ENCODE measurements at places on chromosomes 11 and 22.

GRCh38 chr11:18650859-18651557, 16.9 kb upstream of the SPTY2D1 start:
- no peak for DNase-seq
- H3K27ac ChIP-seq = no peak overlapping the region
- no peak overlapping the region for H3K4me3 ChIP-seq
- peaks cover 4% of the 10 kb centered on the region for H3K4me1 ChIP-seq
- H3K27me3 ChIP-seq = no peaks in the 10 kb centered on the region

DNA sequence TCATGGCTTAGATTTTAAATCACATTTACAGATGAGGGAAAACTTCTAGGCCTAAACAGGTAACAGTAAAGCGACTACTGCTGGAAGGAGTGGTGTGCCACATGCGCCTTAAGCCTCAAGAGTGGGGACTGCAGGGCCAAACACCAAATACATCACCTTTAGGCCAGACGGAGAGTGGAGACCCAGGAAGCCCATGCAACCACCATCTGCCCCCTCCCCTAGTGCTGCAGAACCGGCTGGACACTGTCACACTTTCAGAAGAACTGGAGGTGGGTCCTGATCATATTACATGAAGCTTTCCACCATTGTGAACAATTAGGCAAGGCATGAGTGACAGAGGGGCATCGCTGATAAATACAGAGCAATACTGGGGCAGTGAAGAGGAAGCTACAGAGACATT, 28.9 kb downstream of the SLC25A18 start:
- H3K4me3 ChIP-seq = no peak overlapping the region
- H3K27me3 ChIP-seq = no peaks in the 10 kb centered on the region
- H3K4me1 ChIP-seq = no peaks in the 10 kb centered on the region
- H3K27ac ChIP-seq = no peak overlapping the region
- peaks cover 58% of the 10 kb centered on the region for H3K36me3 ChIP-seq
- no peak for DNase-seq

DNA sequence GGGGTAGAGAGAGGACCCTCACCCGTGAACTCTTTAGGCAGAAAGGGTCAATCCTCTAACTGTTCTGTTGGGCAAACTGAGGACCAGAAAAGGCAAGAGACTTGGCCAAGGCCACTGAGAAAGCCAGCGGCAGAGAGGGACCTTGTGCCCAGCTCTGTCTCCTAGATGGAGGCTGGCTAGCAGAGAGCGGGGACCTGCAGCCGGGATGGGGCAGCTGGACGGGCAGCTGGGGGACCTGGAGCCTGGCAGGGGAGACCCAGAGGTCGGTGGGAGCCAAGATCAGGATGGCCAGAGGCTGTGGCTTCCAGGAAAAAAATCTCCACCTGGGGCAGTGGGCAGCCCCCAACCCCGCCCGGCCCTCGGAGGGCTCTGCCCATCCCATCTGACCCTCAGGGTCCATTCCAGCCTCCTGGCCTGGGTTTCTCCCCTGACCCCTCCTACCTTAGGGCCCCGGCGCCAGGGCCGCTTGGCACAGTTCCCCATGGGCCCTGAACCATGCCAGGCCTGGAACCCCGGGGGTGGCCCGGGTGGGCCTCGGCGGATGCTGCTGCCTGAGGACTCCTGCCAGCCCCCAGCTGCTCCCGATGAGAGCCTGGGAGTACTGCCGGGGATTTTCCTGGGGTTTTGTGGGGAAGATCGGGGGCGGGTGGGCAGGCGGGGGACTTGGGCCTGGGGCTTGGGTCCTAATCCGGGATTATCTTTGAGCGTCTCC, at the start of gene CABP2:
TSS of gene CABP2 (minus strand) at position 603 of the 712 bp plus-strand sequence. CDS start at position 483, 120 bp downstream.
- DNase-seq = no peak
- H3K27ac ChIP-seq = no peak within 1 kb of the TSS
- H3K4me3 ChIP-seq = no peak within 1 kb of the TSS
- no peaks in the 10 kb centered on the region for H3K36me3 ChIP-seq
- no peaks in the 10 kb centered on the region for H3K4me1 ChIP-seq

DNA sequence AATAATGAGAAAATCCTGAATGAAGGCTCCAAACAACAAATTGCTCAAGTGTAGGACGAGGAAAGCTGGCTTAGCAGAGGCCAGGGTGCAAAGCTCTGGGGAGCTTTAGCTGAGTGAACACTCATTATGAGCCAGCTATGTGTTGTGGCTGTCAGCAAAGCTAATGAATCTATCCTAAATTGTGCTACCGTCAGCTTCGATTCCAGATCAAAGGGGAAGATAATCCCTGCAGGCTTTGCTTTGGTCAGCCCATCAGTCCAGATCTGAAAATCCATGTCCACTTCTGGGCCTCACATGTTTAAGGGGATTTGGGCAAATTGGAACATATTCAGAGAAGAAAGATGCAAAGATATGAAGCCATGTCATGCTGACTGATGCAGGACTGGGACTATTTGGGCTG, 180.9 kb upstream of the ZBED5 start:
- DNase-seq = no peak
- H3K4me3 ChIP-seq = no peak overlapping the region
- peaks cover 14% of the 10 kb centered on the region for H3K4me1 ChIP-seq
- H3K27me3 ChIP-seq = no peaks in the 10 kb centered on the region
- no peaks in the 10 kb centered on the region for H3K36me3 ChIP-seq
- no peak overlapping the region for H3K27ac ChIP-seq

- no peak for DNase-seq
- no peak overlapping the region for H3K4me3 ChIP-seq
- no peaks in the 10 kb centered on the region for H3K27me3 ChIP-seq
- no peak overlapping the region for H3K27ac ChIP-seq
- no peaks in the 10 kb centered on the region for H3K36me3 ChIP-seq
Observed at GRCh38 chr11:86723281-86723680, 50.9 kb upstream of the ME3 start.

GRCh38 chr11:75246006-75246670, 5.6 kb downstream of the TPBGL start:
- peaks cover 13% of the 10 kb centered on the region for H3K4me1 ChIP-seq
- peaks cover 11% of the 10 kb centered on the region for H3K27me3 ChIP-seq
- H3K4me3 ChIP-seq = no peak overlapping the region
- no peak overlapping the region for H3K27ac ChIP-seq
- no peak for DNase-seq

DNA sequence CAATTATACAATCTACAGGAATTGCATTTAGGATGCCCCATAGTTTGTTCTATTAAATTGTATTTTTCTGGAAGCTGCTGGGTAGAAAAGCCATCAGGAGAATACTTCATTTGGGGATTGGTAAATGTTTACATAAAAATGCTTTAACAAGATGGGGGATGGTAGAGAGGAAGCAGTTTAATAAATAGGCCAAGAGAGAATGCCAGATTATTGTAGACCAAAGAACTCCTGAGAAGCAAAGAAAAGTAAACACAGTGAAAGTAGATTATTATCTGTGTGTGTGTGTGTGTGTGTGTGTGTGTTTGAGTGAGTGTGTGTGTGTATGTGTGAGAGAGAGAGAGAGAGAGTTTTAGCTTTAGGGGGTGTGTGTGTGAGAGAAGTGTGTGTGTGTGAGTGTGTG, 820.4 kb upstream of the CCDC90B start:
- H3K36me3 ChIP-seq = no peaks in the 10 kb centered on the region
- no peak overlapping the region for H3K4me3 ChIP-seq
- no peaks in the 10 kb centered on the region for H3K27me3 ChIP-seq
- H3K4me1 ChIP-seq = no peaks in the 10 kb centered on the region

DNA sequence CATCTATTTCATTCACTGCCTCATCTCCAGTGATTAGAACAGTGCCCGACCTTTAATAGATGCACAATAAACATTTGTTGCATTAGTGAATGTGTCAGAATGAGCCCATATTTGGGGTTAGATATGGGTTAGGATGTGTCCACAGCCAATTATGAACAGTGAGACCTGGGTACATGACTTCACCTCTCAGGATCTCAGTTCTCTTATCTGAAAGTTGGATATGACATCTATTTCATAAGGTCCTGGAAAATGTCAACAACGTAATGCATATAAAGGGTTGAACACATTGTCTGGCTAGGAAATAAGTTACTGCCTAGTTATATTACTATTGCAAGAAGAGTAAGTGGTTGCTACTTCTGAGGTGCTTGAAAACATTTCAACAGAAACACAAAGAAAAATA, 79.7 kb upstream of the LDLRAD3 start:
- DNase-seq = no peak
- H3K4me3 ChIP-seq = no peak overlapping the region
- H3K4me1 ChIP-seq = no peaks in the 10 kb centered on the region
- H3K27me3 ChIP-seq = no peaks in the 10 kb centered on the region

- no peak for DNase-seq
- no peak overlapping the region for H3K4me3 ChIP-seq
- no peaks in the 10 kb centered on the region for H3K27me3 ChIP-seq
- no peaks in the 10 kb centered on the region for H3K36me3 ChIP-seq
- H3K4me1 ChIP-seq = peaks cover 4% of the 10 kb centered on the region
- H3K27ac ChIP-seq = no peak overlapping the region
Observed at GRCh38 chr11:45110562-45110961, 35.9 kb upstream of the PRDM11 start.

GRCh38 chr11:19567996-19568395, 144.6 kb upstream of the NAV2 start:
- H3K27me3 ChIP-seq = no peaks in the 10 kb centered on the region
- H3K27ac ChIP-seq = no peak overlapping the region
- no peak overlapping the region for H3K4me3 ChIP-seq
- no peak for DNase-seq
- H3K36me3 ChIP-seq = no peaks in the 10 kb centered on the region

- H3K4me1 ChIP-seq = peaks cover 30% of the 10 kb centered on the region
- H3K36me3 ChIP-seq = peaks cover 4% of the 10 kb centered on the region
- no peak overlapping the region for H3K4me3 ChIP-seq
- DNase-seq = no peak
- H3K27ac ChIP-seq = no peak overlapping the region
Observed at GRCh38 chr11:68027667-68028066, 2.8 kb upstream of the NDUFS8 start.

GRCh38 chr11:75538150-75538942, 12.6 kb upstream of the GDPD5 start:
- H3K4me3 ChIP-seq = no peak overlapping the region
- no peak for DNase-seq
- no peak overlapping the region for H3K27ac ChIP-seq
- H3K4me1 ChIP-seq = peaks cover 23% of the 10 kb centered on the region
- no peaks in the 10 kb centered on the region for H3K36me3 ChIP-seq

DNA sequence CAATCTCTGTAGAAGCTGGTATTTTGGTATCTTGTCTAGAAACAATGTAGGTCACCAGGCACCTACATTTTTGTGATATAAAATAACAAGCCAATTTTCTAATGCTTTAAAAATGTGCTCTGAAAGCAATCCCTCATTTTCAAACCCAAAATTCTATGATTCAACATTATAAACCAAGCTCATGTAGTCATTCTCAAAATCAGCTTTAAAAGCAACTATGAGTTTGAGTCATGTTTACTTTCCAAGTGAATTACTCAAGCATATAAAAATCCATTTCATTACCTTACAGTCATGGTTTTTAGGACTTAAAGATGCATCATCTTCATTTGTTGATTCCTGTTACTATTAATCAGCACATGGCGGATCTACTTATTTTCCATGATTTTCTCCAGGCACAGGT, 216.4 kb downstream of the GRM5 start:
- H3K4me3 ChIP-seq = no peak overlapping the region
- no peaks in the 10 kb centered on the region for H3K36me3 ChIP-seq
- H3K4me1 ChIP-seq = peaks cover 6% of the 10 kb centered on the region
- H3K27me3 ChIP-seq = no peaks in the 10 kb centered on the region

GRCh38 chr11:102287964-102288724, 29.1 kb upstream of the BIRC3 start:
- no peaks in the 10 kb centered on the region for H3K27me3 ChIP-seq
- H3K36me3 ChIP-seq = no peaks in the 10 kb centered on the region
- no peak overlapping the region for H3K4me3 ChIP-seq
- no peak overlapping the region for H3K27ac ChIP-seq

- DNase-seq = peak; percentile 43
- peak overlapping the region; percentile 68 for H3K4me3 ChIP-seq
- H3K27ac ChIP-seq = peak overlapping the region; percentile 88
- H3K27me3 ChIP-seq = no peaks in the 10 kb centered on the region
- peaks cover 44% of the 10 kb centered on the region for H3K36me3 ChIP-seq
Observed at GRCh38 chr11:118306556-118306955, 2.0 kb downstream of the CD3E start.

DNA sequence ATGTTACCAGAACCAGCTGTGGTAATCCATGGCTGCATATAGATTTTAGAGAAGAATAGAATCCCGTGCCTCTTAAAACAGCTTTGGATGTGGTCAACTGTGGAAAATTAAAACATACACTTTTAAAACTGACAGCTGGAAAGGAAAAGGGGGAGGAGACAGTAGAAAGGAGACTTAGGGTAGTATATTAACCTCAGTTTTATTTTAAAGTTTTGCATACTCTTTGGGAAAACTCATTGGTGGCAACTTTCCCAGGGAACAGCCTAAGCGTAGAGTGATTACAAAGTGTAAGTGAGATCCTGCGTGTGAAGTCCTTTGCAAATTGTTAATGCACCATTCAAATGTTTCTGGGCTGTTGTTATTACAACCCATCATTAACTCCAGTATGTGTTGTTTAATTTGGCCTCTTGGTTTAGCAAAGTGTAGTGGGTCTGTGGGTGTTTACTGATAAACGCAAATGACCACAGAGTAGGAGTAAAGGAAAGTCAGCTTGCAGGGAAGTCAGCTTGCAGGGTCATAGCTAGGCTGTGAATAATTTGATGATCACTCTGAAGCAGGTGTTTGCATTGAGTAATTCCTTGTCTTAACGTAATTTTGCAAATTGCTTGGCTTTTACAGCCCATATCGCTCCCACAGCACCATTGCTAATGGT, 88.0 kb upstream of the DBX1 start:
- DNase-seq = no peak
- H3K27ac ChIP-seq = no peak overlapping the region
- no peak overlapping the region for H3K4me3 ChIP-seq
- no peaks in the 10 kb centered on the region for H3K36me3 ChIP-seq
- no peaks in the 10 kb centered on the region for H3K27me3 ChIP-seq

- no peak overlapping the region for H3K27ac ChIP-seq
- H3K27me3 ChIP-seq = peaks cover 3% of the 10 kb centered on the region
- no peaks in the 10 kb centered on the region for H3K4me1 ChIP-seq
Observed at GRCh38 chr11:43602670-43603069, 77.9 kb upstream of the HSD17B12 start.

DNA sequence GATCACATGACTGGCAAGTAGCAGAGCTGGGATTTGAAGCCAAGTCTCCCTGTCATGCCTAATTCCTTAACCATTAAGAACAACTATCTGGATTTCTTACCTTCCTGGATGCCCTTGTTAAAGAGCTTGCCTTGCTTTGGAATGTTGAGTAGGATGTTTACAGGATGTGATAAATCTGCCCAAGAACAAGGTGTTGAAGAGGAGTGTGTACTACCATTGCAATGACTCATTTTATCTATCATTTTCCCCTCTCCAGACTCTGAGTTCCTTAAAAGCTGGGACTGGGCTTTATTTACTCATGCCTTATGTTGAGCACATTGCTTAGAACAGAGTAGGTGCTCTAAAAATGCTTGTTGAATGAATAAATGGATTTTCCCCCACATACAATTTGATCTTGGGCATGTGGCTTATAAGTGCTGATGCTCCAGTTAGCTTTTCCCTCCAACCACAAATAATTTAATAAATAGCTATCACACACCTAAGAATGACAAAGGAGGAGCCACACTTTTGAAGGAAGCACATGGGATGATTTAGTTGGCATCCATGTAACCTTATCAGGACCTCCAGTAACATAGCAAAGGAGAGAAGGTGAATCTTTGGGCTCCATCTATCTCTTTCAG, 268.6 kb upstream of the SESN3 start:
- no peaks in the 10 kb centered on the region for H3K27me3 ChIP-seq
- no peaks in the 10 kb centered on the region for H3K4me1 ChIP-seq
- no peaks in the 10 kb centered on the region for H3K36me3 ChIP-seq
- no peak overlapping the region for H3K27ac ChIP-seq
- no peak for DNase-seq
